ENCODE measurements at places on chromosomes 2 and 18.

GRCh38 chr18:23812546-23813440, 123.5 kb downstream of the LAMA3 start:
- peak; percentile 55 for DNase-seq

GRCh38 chr2:158762336-158762735, 32.8 kb upstream of the DAPL1 start:
- no peak for DNase-seq

DNA sequence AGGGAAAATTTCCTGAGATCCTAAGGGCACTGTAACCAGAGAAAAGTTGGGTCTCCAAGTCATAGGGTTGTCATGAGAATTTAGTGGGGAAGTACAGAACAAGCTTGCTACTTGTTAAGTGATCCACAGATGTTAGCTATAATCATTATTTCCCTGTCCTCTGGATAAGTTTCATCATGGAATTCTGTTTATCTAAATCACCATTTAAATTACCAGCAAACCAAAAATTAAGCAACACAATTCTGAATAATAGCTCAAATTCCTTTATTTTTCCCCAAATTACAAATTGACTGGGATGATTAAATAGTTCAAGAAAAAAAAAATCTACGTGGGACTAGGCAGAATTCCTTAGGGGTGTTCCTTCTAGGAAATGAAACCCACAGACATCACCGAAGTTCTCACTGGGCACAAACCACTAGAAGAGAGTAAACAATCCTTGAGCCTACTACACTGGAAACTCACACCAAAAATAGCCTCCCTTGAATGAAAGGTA, 159.5 kb downstream of the COL6A3 start:
- DNase-seq: no peak

DNA sequence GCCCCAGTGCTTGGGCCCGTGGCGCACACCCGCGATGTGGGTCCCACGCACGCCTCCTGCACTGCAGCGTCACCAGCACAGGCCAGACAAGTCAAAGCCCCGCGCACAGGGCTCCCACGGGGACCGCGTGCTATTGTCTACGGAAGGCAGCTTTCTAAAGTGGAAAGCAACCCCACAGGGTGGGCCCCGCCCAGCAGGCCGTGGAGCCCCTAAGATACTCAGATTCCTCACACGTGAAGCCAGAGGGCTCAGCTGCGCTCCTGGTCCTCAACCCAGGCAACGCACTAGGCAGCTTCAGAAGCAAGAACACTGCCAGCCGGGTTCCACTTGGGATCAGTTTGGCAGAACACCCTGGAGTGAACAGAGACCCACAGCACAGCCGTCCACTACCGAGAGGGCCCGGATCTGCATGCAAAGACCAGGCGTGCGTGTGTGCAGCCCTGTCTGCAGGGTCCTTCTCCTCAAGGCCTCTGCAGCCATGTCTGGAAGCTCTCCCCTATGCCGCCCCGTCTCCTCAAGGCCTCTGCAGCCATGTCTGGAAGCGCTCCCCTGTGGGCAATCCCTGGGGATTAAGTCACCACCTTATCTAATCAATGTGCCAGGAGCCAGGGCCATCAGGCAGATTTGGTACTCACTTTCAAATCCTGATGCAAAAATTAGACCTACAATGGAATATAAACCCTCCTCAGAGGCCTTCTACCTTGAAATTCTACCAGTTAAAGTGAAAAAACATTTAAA, 231.3 kb downstream of the HDAC4 start:
- no peak for DNase-seq

DNA sequence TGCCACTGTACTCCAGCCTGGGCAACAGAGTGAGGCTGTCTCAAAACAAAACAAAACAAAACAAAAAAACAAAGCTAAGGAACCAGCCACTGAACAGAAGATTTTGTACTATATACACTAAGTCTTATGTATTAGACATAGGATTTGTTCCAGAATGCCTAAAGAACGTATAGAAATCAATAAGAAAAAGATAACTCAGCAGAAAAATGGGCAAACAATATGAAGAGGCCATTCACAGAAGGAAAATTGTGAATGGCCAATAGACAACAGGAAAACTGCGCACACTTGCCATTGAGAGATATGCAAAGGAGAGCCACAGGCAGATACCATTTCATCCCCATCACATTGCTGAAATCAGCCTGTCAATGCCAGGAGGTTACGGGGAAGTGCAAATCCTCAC, 14.9 kb upstream of the UBE2F start:
- DNase-seq: no peak

DNA sequence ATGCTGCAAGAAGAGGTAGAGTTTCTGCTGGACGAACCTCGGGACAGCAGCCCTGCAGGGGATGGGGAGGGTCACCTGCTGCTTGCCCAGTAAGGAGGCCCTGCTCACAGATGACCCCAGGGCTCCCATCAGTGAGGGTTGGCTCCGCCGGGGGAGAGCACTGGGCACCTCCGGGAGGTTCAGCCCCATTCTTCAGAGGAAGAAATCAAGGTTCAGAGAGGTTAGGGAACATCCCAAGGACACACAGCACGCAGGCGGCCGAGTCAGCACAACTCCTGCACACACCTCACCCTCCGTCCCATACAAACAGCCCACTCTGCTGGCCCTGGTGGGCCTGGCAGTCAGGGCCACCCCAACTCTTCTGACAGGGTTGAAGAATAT, 11.7 kb upstream of the CCDC74B start:
- no peak for DNase-seq

DNA sequence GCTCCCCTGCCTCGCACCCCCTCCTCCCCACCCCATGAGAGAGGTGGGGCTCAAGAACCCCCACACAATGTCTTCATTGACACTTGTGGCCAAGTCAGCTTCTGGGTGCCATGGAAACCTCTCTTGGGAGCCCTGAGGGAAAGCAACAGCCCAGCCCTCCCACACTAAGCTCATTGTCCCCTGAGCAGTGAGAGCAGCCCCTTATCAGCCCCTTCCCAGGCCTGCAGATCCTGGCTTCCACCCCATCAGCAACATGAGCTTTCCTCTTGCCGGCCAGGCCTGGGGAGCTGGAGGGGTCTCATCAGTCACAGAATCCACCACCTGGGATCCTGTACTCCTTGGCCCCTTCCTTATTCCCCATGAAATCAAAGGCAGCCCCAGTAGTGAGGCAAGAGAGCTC, 107.8 kb upstream of the ST3GAL5 start:
- DNase-seq: no peak

- peak; percentile 85 for DNase-seq
Observed at GRCh38 chr2:70132244-70133126, 45.2 kb downstream of the PCBP1 start.

DNA sequence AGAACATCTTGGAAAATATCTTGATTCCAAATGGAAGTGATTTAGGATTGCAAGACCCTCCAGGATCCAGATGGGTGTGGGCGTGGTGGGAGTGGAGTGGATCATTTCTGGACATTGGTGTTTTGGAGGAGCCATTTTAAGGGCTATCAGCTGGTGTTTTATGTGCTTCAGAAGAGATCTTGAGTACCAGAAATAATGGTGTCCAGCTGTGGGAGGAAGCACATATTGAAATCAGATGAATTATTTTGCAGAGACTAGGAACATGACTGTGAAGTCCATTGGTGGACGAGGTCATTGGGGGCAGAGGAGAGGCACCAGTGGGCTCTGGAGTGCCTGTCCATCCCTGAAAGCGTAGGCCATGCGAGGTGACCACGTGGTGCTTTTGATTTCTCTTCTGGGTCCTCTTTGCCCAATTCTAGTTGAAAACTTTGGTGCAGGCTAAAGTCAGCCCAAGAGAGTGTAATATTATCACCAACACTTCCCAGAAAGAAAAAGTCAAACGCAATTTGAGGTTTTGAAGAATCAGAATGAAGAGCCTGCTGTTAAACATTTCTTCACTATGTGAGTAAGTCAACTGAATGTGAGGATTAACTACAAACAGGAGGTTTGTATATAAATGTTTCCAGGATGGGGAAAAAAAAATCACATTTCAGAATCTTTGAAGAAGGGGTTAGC, 31.6 kb downstream of the RNF144A start:
- DNase-seq: no peak

DNA sequence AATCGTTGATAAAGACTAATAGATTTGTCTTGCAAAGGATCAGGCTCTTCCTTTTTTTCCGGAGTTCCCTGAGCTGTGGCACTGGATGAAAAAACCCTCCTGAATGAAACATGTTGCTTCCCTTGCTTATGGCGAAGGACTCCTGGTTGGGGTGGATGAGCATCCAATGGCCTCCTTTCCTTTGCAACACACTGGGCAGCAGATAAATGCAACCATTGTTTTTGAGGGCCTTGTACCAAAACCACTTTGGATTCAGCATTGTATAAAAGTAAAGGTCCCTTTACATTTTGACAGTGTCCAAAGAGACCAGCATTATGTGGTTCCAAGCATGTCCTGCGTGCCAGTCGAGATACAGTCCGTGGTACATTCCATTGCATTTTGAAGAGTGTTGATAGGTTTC, 44.7 kb downstream of the FAM210A start:
- no peak for DNase-seq

DNA sequence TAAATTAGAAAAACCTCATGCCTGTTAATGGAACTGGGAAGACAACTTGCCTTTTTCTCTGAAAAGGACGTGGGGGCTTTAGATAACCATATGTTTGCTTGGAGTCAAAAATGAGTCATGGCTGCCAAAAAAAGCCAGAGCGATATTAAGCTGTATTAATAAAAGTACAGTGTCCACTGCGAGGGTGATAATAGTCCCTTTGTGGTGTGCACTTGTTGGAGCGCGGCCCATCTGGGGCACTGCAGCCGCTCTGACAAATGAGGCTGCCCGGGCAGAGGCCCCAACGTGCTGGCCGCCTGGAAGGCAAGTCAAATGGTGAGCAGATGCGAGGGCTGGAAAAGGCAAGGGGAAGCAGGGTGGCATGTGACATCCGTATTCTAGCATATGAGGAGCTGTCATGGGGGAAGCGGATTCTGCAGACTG, 103.3 kb upstream of the NCK2 start:
- DNase-seq: no peak

DNA sequence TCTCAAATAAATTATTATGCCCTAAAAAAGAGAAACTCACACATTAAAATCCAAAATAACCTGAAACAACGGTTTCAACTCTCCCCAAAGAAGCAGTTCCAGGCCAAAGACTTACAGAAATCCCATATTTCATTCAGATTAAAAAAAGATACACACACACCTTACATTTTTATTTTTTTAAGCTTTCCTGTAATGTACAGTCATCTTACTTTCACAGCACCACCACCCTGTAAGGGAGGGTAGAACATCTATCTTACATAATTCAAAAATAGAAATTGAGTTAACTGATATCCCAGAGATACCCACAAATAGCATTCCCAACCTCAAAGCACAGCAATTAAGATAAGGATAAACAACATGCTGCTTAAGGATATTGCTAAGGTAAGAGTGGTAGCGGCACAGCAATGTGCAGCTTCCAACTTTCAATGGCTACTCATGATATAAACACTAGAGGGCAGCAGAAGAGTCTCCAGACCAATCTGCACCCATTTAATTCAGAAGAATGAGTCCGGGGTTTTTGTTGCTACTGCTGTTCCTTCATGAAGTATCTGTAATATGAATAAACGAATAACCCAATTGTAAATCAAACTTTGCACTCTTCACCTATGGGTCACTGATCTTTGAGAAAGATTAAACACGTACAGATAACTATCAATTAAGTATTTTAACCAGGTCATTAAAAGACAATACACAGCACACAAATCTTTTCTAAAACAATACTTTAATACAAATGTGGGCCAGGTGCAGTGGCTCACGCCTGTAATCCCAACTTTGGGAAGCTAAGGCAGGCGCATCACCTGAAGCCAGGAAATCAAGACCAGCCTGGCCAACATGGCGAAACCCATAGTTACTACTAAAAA, 11.3 kb downstream of the GFPT1 start:
- DNase-seq: peak; percentile 21

- peak; percentile 80 for DNase-seq
Observed at GRCh38 chr18:75823471-75823870, 396.0 kb upstream of the SMIM21 start.

- no peak for DNase-seq
Observed at GRCh38 chr2:205274801-205275200, 407.5 kb upstream of the NRP2 start.

DNA sequence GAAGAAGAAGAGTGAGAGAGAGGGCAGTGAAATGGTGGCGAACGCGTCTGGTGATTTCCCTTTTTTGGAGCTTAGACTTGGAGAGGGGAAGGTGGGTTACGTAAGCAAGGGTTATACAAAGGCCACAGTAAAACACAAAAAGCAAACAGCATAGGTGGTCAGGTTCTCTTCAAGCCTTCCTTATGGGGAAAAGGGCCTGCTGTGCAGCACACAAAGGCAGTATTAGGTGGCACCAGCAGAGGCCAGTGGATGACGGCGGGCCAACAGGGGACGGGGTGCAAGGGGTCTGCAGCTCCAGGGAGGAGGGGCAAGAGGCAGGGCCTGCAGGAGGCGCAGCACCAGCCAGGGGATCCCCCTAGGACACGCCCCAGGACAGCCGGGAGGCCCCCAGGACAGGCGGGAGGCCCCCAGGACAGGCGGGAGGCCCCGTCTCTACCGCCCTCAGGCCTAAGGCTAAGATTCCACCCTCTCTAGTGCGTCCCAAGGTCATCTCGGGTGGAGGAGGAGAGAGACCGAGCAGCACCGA, 32.6 kb upstream of the NPC1 start:
- no peak for DNase-seq

- no peak for DNase-seq
Observed at GRCh38 chr2:132438691-132439090, 22.1 kb downstream of the GPR39 start.

- DNase-seq: no peak
Observed at GRCh38 chr2:230905448-230906421, 19.3 kb downstream of the GPR55 start.

DNA sequence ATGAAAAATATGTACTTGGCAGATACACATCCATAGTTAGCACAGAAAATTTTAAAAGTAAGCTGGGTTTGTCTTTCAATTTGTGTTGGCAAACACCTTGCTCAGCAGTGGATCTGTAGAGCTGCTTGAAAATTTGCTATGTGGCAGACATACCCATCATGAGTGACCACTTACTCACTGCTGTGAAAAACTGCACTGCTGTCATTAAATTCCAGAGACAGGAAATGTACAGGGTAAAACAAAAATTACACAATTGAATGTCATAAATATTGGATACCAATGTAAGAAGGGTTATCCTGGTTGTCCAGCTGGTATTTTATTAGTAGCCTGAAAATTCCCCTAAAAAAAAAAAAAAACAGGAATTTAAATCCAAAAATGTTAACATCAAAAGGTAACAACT, 24.5 kb downstream of the NIF3L1 start:
- DNase-seq: no peak
